ENCODE measurements at places on chromosomes 13 and 19. TPM values are rescaled to one million over a fixed set of nuclear protein-coding genes. Genes with fewer than 3 reads are reported as not detected.
A peak's percentile ranks its signal among the peaks of the same experiment; 100 is the strongest.

GRCh38 chr19:51595190-51596175, 24.4 kb downstream of the ZNF175 start:
- no peak for DNase-seq

Gene MEDAG
- total RNA-seq = 2.2 TPM

- DNase-seq = no peak
These were observed 1346.0 kb upstream of the SPRY2 start for GRCh38 chr13:81686877-81687276.

DNA sequence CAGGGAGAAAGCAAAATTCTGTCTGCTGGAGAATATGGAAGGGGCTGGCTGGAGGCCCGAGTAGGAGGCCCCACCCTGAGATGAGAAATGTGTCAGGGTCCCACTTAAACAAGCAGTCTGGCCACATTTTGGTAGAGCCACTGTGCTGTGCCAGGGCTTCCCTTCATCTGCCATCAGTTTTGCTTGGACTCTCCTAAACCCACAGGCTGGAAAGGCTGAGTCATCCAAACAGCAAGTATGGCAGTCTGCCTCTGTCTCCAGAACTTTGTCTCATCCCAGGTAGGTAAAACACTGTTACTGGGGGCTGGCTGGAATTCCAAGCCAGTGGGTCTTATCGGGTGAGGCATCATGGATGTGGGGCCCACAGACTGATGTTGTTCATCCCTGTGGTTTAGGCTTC, 1390.6 kb downstream of the UQCRFS1 start:
- DNase-seq = no peak

GRCh38 chr19:57841122-57841763, 8.4 kb upstream of the ZNF587 start:
- DNase-seq = no peak

DNA sequence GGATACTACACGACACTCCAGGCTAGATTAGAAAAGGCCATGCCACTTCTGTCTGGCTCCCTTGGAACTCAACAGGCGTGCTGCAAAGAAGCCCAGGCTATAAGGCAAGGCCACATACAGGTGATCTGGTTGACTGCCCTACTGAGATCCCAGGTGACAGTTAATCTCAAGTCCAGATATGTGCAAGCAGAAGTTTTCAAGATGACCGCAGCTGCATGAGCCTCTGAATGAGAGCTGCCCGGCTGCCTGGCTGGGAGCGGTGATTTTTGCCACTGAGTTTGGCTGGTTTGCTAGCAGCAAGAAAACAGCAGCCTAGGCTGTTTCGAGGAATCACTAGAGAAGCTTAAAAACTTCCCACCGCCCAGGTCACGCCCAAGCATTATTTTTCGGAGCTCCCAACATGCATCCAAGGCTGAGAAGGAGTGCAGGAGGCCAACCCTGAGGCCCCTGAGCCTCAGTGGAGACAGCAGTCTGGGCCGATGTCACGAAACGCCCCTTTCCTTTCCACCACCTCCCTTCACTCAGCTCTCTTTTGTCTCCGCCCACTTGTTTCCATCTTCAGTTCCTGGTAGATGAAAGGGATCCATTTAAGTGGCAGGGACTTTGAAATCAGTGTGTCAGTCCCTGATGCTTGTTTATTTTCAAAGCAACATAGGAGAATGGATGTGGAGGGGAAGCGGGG, 14.0 kb upstream of the URI1 start:
- no peak for DNase-seq

- DNase-seq = no peak
These were observed 35.1 kb downstream of the HPN start for GRCh38 chr19:35076657-35077056.

DNA sequence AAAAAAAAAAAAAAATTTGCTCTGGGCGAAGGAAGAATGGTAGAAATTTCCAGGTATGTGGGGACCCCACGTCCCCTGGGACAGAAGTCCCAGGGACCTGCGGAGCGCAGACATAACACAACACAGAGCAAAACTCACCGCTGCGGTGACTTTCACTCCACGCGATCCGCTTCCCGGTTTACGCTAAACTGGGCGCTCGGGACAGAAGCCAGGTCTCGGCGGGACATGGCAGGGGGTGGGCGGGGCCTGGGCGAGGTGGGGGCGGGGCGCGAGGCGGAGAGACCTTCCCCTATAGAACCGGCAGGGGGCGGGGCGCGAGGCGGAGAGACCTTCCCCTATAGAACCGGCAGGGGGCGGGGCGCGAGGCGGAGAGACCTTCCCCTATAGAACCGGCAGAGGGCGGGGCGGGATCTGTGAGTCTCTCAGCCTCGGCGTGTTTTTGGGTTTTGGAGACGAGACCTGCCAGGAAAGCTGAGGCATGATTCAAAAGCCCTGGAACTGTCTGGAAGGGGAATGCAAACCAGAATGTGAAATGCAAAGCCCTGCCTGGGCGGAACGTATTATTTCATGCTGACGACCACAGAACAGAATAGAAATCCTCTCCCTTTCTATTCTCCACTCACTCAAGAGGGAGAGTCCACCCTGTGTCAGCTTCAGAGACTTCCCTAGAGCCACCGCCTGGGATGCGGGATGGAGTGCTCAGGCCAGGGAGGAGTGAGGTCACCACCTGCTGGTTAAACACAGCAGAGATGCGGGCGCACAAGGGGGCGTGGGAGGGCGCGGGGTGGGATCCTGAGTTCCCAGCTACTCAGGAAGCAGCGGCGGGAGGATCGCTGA, 20.2 kb upstream of the ERVV-1 start:
- no peak for DNase-seq

Gene WDR88
- not detected for total RNA-seq

Gene IGFL2
- total RNA-seq = not detected

GRCh38 chr19:40394816-40395210, 4.8 kb upstream of the HIPK4 start:
- no peak for DNase-seq

DNA sequence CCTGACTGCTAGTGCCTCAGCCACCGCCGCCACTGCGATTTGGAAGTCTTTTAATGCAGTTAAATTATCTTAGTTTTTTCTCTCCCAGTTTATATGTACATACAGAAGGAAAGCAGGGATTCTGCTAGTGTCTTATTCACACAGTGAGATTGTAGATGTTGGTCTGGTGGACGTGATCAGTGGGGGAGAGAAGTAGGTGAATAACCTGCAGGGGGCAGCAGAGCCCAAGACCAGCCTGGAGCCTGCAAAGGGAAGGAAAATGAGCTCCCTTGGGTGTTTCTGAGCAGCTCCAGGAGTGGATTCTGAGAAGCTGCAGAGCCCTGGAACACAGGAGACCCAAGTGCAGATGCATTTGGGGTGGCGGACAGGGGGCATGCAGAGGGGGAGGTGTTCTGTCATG, 26.3 kb downstream of the ZNF844 start:
- DNase-seq = peak; percentile 34

DNA sequence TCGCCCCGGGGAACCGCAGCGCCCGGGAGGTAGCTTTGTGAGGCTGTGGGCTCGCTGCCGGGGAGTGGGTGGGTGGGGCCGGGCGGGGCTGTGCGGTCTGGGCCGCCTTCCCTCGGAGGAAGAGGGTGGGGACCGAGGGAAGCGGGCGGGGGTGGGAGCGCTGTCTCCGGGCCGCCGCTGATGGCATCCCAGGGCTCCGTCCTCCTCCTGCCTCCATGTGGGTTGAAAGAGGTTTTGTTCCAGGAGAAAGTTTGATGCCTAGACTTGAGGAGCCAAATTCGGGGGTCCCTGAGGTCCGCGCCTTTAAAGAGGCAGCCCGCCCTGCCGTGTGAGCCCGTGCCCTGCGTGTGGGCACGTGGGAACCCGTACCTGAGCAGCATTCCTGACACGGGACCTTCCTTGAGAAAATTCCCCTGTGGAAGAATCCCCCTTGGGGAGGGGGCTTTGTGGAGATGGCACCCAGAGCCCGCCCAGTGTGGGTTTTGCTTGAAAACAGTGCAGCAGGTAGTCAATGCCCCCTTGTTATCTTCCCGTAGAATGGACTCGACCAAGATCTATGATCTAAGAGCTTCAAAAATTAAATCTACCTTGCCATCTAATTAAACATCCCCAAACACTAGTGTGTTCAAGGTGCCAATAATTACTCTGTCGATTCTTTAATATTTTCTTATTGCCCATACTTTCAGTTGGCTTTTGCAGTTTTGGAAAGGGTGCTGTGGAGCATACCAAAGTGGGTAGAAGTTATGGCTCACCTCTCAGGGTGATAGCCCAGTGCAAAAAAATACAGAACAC, 107.8 kb downstream of the RXFP2 start:
- DNase-seq = no peak

GRCh38 chr13:33518452-33518851, 232.9 kb upstream of the STARD13 start:
- no peak for DNase-seq

DNA sequence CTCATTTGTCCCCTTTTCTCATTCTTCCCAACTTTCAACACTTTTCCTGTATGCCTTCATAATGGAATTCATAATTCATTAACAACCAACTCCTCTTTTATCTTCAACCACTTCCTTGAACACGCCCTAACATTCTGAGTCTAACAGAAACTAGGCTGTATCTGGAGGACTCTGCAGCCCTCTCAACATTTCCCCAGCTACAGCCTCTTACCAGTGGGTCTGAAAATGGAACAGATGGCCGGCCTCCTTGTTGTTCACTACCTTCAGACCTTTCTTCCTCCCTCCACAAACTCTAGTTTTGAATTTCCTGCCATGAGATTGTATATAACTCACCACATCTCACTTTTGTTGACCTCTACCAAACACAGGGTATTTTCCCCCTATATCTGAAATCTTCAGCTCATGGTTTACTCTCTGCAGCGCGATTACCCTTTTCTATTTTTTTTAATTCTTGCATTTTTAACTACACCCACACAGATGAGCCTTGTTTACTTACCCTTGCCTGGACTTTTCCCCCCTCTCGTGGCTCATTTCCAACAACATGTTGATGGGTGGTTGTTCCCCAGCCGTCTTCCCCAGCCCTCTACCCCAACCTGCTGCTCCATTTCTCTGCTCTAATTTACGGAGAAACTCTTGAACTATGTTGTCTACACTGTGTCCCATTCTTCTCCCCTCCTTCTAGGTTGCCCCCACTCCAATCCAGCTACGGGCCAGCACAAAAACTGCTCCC, 846 bp downstream of the ZNF790 start:
- no peak for DNase-seq

GRCh38 chr19:33796164-33796875, at the start of gene KCTD15:
KCTD15 (plus strand) TSS chr19:33796870; CDS start chr19:33800455, 3,585 bp downstream.
- DNase-seq = no peak

GRCh38 chr13:30965380-30965779, 32.9 kb downstream of the TEX26 start:
- no peak for DNase-seq

Gene LIPE
- 10.7 TPM for total RNA-seq

Gene KL
- total RNA-seq = 0.41 TPM

Gene STOML3
- not detected for total RNA-seq

- DNase-seq = no peak
These were observed 1.0 kb downstream of the SCN1B start for GRCh38 chr19:35031072-35031881.

DNA sequence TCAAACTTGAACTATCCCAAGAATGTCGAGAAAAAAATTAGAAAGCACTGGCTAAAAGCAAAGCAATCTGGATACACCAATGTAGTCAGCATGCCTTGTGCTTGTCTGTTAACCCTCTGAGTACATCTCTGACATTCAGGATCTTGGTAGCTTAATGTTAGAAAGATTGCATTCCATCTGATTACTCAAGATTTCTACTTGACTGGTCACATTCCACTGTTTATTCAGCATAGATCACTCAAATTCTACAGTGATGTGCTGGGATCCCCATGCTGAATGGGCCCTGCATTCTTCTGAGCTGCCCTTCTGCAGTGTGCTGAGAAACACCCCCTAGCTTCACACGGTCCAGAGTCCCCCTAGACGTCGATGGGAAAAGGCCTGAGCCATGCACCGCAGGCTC, 295.4 kb upstream of the MAB21L1 start:
- DNase-seq = no peak

Gene GGN
- total RNA-seq = 1.5 TPM

DNA sequence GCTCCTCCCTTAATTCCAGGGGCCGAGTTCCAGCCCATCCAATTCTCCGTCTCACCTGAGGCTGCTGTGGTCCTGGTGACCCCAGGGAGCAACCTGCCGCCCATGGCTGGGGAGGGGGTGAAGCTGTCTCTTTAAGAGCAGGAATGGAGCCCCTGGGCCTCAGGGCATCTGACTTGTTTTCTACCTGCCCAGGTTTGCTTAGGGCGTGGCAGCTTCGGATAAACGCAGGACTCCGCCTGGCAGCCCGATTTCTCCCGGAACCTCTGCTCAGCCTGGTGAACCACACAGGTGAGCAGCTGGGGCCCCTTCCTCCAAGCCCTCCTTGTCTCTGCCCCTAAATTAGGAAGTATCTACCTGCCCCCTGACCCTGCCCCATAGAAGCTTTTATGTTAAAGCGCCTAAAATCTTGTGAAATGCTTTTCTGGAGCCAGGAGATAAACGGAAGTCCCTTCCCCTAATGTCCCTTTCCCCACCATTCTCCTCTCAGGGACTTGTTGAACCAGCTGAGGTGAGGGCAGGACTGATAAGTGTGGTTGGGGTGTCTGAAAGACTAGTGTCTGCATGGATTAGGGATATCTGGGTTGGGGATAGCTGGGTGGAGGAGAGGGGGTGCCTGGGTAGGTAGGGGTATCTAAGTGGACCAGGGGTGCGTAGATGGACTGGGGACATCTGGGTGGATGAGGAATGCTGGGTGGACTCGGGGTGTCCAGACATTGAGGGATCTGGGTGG, 614 bp downstream of the FXYD3 start:
- no peak for DNase-seq

Gene CEACAM4
- total RNA-seq = not detected

- DNase-seq = no peak
These were observed 65.8 kb upstream of the ADGRE5 start for GRCh38 chr19:14315433-14315832.

- DNase-seq = no peak
These were observed 15.0 kb downstream of the SPPL2B start for GRCh38 chr19:2343289-2343982.

Gene ZNF737
- total RNA-seq = 12.8 TPM

DNA sequence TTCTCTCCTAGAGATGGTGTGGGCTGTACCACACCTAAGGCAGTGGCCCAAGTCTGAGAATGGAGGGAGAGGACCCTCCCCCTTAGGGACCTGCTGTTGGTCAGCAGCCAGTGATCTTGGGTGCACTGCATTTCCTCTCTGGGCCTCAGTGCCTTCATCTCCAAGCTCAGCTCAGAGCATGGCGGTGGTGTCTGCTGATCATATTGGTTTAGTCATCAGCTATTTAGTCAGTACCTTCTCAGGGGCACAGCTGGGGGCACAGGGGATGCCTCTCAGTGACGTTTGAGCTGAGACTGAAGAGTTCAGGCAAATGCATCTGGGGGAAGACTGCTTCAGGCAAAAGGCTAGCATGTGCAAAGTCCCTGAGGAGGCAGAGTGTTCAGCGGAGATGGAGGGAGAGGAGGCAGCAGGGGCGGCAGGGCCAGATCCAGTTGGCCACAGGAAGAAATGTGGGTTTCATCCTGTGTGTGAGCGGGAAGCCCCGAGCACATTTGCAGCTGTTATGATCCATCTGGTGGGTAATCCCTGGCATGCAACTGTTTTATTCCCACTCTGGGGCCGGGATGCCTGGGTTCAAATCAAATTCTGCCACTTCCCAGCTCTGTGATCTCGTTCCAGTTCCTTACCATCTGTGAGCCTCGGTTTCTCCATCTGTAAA, 15.7 kb upstream of the PGLS start:
- no peak for DNase-seq

All from glomerular endothelial cell (primary cell).